ENCODE measurements at places on chromosomes 4 and X.

GRCh38 chr4:55727746-55728145, 91.6 kb upstream of the NMU start:
- no peak for DNase-seq

- DNase-seq, result no peak
These were observed 4.1 kb downstream of the ANXA10 start for GRCh38 chr4:168096407-168096784.

DNA sequence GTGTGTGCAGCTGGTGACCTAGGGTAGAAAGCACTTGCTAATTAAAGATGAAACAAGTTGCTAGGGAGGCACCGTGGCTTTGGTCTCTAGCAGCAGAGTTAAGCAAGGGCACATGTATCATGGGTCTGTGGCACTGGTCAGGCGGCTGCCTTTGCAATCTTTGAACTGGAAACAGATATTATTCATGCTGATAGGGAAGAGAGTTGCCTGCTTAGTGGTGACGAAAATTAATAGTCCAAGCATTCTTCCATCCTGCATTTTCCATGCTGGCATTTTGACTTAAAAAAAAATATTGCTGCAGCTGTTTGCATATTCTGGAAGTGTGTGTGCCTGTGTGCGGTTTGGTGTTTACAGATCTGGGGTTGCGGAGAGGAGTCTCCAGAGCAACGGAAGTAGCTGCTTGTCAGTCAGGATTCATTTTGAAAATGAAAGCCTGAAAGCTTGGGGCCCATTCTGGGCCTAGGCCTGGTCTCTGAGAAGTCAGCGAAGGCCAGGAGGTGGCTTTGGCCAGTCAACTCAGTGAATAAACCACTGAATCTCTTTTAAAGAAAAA, 2.3 kb upstream of the SOWAHD start:
- peak; percentile 25 for DNase-seq

DNA sequence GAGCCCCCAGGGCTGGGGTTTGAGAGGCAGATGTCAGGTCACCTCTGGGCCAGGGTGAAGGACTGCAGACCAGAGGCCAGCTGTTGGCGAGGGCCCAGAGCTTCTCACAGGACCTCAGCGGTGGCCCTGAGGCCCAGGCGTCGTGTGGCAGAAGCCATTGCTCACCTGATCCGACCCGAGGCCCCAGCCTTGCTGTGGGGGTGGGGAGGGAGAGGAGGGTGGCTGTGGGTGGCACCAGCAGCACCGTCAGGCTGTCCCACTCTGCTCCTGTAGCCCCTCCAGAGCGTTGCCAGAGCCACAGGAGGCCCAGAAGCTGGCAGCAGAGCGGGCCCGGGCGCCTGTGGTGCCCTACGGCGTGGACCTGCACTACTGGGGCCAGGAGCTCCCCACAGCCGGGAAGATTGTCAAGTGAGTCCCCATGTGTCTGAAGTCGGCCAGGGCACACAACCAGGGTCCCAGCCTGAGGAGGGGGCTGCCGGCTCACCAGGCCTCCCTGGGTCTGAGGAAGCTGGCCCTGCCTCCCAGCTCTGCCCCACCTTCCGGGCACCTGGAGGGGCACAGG, 28.8 kb downstream of the UVSSA start:
- DNase-seq, result no peak

DNA sequence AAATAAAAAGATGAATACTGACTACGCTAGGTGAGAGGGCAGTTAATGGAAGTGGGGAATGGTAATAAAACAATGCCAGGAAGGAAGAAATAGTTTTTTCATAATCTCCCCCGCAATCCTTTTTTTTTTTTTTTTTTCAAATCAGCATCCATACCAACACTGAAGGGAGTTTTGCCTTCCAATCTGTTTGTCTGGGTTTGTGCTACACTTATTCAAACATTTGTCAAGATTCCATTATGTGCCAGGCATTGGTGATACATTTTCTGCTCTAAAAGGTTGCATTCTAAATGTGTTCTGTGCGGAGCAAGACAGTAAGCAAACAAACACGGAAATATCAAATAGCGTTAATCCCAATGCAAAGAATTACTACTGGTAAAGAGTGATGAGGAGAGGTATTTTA, 437.9 kb upstream of the BOD1L1 start:
- DNase-seq, result no peak

DNA sequence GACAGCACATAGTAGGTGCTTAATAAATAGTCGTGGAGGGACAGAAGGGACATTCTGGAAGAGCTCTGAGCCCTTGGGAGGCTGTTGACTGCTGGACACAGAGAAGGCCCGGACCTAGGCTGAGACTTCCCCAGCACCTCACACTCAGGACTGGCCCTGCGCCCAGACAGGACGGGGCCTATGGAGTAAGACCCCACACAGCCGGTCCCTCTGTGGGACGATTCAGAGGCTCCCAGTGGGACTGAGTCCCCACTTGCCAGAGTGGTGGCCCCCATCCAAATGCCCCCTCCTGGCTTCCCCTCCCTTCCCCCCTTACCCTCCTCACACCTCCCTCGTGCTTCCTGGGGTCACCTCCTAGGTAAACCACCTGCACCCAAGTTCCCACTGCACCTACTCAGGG, 8.9 kb downstream of the ABLIM2 start:
- DNase-seq, result no peak

DNA sequence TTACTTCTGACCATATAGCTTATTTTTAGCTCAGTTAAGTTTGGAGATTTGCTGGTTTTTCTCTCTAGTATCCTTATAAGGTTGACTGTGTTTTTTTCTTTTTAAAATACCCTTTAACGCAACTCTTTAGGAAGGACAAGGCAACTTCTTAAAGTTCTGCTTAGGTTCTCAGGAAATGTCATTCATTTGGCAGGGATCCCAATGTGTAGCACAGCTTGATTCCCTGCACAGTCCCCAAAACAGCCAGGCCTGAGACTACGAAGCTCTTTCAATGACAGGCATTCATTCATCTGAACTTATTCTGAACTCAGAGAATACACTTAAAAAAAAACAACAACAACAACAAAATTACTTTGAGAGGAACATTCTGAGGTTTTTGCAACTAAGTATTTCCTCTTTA, 1765.8 kb downstream of the PCDH7 start:
- no peak for DNase-seq

- DNase-seq, result no peak
These were observed 767.3 kb upstream of the TENM3 start for GRCh38 chr4:181475781-181476507.

- DNase-seq, result no peak
These were observed 36.1 kb downstream of the ZCCHC13 start for GRCh38 chrX:74340051-74340450.

GRCh38 chrX:81414630-81415029, 212.7 kb downstream of the SH3BGRL start:
- no peak for DNase-seq

DNA sequence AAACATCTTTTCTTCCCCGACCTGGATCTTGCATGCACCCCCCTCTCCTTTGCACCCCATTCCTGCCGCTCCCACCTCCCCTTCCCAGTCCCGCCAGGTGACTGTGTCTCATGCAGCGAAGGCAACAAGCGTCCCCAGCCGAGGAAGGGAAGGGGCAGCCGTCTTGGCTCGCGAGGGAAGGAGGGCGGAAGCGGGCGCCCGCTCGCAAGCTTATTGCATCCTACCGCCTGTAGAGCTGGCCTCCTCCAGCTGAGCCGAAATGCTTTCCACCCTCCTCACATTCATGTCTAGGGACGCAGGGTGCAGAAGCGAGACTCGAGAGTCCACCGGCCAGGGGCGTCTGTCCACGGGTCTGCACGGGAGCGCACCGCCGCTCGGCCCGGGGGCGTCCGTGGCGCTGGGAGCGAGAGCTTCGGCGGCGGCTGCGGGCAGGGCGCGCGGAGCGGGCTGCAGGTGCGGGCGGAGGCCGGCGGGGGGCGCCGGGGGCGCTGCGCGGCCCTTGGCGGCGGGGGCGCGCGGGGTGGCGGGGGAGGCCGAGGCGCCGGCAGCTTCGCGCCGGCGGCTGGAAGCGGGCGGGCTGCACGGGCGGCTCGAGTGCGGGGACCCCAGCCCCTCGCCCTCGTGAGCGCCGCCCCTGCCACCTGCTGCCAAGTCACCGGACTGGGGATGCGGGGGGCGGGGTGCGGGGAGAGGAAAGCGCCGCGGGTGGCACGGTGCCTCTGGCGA, at the start of gene KCNIP4:
Gene KCNIP4 (minus strand): TSS at position 426 of the 726 bp plus-strand sequence.
- DNase-seq, result no peak

GRCh38 chr4:147727476-147728028, 4.3 kb upstream of the ARHGAP10 start:
- DNase-seq, result no peak

GRCh38 chr4:19030536-19030935, 1009.0 kb upstream of the LCORL start:
- no peak for DNase-seq

- no peak for DNase-seq
These were observed 203.9 kb upstream of the GRID2 start for GRCh38 chr4:92099861-92100260.

- DNase-seq, result no peak
These were observed 214.6 kb upstream of the FAM241A start for GRCh38 chr4:111930659-111931058.

DNA sequence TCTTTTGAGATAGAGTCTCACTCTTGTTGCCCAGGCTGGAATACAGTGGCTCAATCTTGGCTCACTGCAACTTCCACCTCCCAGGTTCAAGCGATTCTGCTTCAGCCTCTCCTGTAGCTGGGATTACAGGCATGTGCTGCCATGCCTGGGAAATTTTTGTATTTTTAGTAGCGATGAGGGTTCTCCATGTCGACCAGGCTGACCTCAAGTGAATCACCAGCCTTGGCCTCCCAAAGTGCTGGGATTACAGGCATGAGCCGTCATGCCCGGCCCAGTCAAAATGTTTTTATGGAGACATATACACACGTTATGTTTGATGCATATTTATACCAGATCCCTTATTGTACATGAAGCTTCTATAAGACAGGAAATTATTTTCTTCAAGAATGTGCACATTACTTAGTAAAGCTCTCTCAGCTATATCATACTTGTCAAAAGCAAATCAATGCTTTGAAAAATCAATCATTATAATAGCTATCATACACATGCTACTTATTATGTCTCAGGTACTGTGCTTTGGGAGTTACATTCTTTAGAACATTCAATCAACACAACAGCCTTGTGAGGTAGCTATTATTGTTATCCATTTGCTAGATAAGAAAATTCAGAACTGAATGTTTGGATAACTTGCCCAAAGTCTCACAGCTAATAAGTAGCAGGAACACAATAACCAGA, 269.2 kb downstream of the FSTL5 start:
- DNase-seq, result no peak

- DNase-seq, result no peak
These were observed 1.2 kb upstream of the UBA6 start for GRCh38 chr4:67702166-67702565.

DNA sequence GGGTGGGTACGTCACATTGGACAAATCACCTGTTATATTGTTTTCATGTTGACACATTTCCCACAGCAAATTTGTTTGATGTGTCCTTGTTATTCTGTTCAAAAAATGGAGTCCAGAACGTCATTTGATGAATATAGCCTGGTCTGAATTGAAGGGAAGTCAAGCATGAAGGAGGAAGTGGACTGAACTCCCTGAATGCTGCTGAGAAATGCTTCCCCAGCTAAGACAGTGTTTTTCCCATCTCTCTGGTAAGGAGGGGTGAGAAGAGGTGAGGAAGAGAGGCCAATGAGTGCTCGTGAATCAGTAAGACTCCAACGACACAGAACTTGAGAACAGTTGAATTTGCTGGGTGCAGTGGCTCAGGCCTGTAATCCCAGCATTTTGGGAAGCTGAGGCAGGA, 127.4 kb downstream of the RBM47 start:
- no peak for DNase-seq

DNA sequence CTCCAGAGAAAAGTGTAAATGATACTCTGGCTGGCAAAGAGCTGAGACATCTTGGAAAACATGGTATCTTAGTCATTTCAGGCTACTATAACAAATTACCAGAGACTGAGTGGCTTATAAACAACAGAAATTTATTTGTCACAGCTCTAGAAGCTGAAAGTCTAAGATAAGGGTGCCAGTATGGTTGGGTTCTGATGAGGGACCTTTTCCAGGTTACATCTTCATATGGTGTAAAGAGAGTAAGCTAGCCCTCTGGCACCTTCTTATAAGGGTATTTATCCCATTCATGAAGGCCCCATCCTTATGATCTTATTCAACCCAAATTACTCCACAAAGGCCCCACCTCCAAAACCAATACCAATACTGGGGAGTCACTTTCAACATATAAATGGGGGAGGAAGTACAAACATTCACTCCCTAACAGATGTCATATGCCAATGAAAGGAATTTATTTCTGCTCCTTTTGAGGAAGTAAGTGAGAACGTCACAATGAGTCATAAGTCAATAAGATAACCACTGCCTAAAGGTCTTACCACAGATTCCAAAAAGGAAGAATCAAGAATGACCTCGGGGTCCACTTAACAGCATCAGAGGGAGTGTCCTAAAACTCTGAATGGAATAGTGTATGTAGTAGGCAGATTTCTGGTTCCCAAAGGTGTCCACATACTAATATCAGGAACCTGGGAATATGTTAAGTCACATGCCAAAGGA, 246.6 kb downstream of the OPHN1 start:
- DNase-seq, result no peak

- no peak for DNase-seq
These were observed 72.0 kb downstream of the TMEM144 start for GRCh38 chr4:158282252-158282651.

Measured in activated T-helper 1 cell treated with anti-CD3 and anti-CD28 coated beads, Interleukin-2, amount 50 U/mL, for 16 hours (primary cell).